ENCODE measurements at places on chromosomes 2 and 18. TPM values are rescaled to one million over a fixed set of nuclear protein-coding genes. Genes with fewer than 3 reads are reported as not detected.

The XDH gene
- total RNA-seq: not detected

DNA sequence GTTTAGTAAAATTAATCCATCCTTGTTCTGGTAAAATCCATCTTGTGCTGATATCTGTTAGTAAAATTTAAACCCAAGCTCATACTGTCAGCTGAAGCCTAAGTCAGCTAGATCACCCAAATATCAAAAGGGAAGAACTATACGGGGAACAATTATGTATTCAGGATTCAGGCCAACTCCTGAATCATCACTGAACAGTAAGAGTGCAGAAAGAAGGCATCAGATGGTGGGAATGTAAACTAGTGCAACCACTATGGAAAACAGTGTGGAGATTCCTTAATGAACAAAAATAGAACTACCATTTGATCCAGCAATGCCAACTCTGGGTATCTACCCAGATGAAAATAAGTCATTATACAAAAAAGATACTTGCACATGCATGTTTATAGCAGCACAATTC, 81.8 kb downstream of the RAPGEF4 start:
- no peaks in the 10 kb centered on the region for H3K36me3 ChIP-seq
- DNase-seq: no peak
- no peak overlapping the region for H3K4me3 ChIP-seq
- H3K27me3 ChIP-seq: no peaks in the 10 kb centered on the region

GRCh38 chr18:22563164-22563583, 145.5 kb upstream of the CTAGE1 start:
- H3K4me3 ChIP-seq: no peak overlapping the region
- no peaks in the 10 kb centered on the region for H3K4me1 ChIP-seq
- H3K27ac ChIP-seq: no peak overlapping the region
- peaks cover 3% of the 10 kb centered on the region for H3K27me3 ChIP-seq
- DNase-seq: peak; percentile 40

The TBR1 gene
- total RNA-seq: not detected

GRCh38 chr2:238262496-238263122, 22.8 kb upstream of the HES6 start:
- H3K4me1 ChIP-seq: no peaks in the 10 kb centered on the region
- no peak overlapping the region for H3K4me3 ChIP-seq
- H3K27me3 ChIP-seq: no peaks in the 10 kb centered on the region
- peak overlapping the region; percentile 68 for H3K27ac ChIP-seq
- H3K36me3 ChIP-seq: peaks cover 9% of the 10 kb centered on the region

DNA sequence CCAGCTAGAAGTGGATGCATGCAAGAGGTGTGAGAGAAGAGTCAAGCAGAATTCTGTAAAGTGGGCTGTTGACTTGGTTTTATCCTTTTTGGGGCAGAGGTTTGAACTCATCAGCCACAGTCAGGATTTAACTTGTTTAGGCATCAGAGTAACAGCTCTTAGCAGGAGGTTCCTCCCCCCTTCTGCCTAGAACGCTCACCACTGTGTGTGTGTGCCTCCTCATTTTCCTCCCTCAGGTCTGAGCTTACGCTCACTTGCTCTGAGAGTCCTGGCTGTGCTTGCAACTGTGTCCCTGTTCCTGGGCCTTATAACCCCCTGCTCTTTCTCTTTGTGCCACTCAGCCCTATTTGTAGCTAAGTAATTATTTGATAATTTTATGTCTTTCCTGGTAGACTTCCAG, 167.9 kb downstream of the TMEM182 start:
- H3K4me3 ChIP-seq: no peak overlapping the region
- no peak for DNase-seq
- H3K27me3 ChIP-seq: no peaks in the 10 kb centered on the region
- no peaks in the 10 kb centered on the region for H3K36me3 ChIP-seq
- no peak overlapping the region for H3K27ac ChIP-seq

DNA sequence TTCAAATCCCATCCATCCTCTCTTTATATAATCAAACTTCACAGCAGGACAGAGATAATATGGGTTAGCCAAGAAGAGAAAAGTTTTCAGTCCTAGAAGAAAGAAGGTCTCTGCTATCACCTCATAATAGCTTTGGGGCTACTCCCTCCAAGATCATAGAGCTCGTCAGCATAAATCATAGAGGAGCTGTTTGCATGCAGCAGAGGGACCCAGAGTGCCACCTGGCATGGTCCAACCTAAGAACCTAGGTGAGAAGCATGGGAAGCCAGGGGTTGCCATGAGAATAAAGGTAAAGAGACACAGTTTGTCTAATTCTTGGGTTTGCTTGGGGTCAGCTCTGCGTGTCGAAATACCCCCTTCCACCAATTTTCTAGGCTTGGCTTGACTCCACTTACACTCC, 87.1 kb upstream of the CYP1B1 start:
- H3K4me1 ChIP-seq: peaks cover 12% of the 10 kb centered on the region
- H3K4me3 ChIP-seq: no peak overlapping the region
- H3K27me3 ChIP-seq: no peaks in the 10 kb centered on the region
- H3K36me3 ChIP-seq: no peaks in the 10 kb centered on the region
- DNase-seq: no peak
- no peak overlapping the region for H3K27ac ChIP-seq

The KLHL30 gene
- total RNA-seq: 2.1 TPM

The PID1 gene
- total RNA-seq: 41.1 TPM

The CTNNA2 gene
- 0.87 TPM for total RNA-seq

The ABCG8 gene
- total RNA-seq: not detected

DNA sequence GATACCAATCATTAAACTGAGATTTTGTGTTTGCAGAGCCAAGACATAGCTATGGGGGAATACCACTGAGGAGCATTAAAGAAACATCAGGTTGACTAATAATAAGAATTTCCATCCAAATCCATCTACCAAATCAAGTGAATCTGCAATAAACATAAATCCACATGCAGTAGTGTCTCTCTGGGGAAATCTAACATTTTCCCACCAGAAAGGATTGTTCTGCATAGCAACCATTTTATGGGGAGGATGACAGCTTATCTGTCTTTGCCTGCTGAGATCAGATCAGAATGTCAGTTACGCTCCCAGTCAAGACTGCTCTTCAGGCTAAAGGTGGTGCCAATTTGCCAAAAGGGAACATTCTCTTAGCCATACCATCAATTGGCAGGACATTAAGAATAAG, 1098.9 kb upstream of the CHAC2 start:
- H3K27ac ChIP-seq: no peak overlapping the region
- H3K36me3 ChIP-seq: no peaks in the 10 kb centered on the region
- no peak for DNase-seq

The DYSF gene
- total RNA-seq: 4.2 TPM

DNA sequence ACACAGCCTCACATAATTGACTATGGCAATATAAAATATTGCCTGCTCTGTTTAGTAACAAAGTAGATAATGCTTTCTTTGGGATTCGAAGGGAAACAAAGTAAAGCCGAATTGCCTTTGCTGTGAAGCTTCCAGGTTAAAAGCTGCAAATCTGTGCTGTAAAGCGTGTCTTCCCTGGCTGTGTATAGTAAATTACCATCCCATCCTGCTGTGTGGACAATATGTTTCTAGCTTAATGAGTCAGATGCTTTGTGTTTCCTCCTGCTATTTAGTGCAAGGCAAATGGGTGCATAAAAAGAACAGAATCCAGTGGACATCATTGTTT, 265.1 kb downstream of the SOCS6 start:
- no peak for DNase-seq
- no peak overlapping the region for H3K27ac ChIP-seq
- H3K36me3 ChIP-seq: no peaks in the 10 kb centered on the region
- no peak overlapping the region for H3K4me3 ChIP-seq
- H3K4me1 ChIP-seq: no peaks in the 10 kb centered on the region
- H3K27me3 ChIP-seq: no peaks in the 10 kb centered on the region
